NCI-H345 (cell line): ENCODE measurements at places on chromosomes 16 and 17.

- DNase-seq: no peak
Measured at GRCh38 chr16:19295393-19295792, 9.9 kb downstream of the CLEC19A start.

GRCh38 chr16:23071196-23072083, 77.8 kb downstream of the USP31 start:
- DNase-seq: no peak

GRCh38 chr17:57441270-57441600, 184.9 kb downstream of the MSI2 start:
- DNase-seq: no peak

GRCh38 chr16:8967132-8967821, 3.6 kb upstream of the USP7 start:
- no peak for DNase-seq

DNA sequence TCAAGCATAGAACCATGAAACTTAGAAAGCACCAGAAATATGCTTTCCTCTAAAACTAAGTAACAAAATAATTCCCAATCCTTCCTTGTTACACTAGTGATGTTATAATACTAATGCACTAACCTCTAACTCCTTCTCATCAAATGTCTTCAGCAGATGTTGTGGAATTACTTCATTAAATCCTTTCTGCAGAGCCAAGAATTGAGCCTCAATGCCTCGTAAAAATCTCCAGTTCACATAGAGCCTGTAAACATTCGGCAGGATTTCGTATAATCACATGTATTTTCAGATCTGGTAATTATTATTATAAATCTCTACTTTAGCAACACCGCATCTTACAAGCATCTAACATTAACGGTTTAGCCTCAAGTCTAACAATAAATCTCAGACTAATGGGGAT, 44.7 kb downstream of the CEP95 start:
- DNase-seq: no peak

DNA sequence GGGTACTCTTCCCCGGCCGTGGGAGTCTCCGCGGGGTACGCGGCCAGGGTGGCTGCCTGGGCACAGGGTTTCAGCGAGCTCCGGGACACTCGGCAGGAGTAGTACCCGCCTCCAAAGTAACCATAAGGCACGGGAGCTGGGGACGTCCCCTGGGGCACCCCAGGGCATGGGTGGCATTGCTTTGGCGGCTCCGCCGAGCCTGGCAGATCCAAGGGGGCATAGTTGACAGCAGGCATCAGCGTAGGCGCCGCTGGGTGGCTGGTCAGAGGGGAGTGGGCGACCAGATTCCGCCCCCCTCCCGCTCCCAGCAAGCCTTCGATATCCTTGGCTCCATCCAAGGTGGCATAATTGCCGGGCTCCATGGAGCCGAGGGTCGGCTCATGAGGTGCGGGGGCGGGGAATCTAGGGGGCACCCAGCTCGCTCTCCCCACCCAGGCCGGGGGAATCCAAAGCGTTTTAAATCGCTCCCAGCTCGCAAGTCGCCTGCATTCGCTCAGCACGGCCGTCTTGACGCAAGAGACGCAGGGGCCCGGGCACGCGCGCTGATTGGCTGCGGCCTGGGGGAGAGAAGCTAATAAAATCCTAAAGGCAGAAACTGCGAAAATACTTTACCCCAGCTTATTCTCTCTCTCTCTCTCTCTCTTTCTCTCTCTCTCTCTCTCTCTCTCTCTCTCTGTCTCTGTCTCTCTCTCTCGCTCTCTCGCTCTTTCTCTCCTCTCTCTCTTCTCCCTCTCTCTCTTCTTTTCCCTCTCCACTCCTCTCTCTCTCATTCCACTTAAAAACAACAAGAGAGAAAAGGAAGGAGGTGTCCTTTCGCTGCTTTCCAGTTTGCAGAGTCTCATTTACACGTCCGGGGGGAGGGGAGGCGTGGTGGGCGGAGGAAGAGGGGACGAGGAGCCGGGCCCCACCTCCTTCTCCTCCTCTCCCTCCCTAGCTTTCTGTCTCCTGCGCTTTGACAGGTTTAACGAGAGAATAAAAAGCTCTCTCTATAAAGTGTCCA, at the start of gene HOXB13:
Gene HOXB13, minus strand, starts transcription at position 519 of the 1,000 bp plus-strand sequence. Its CDS starts 157 bp downstream, at position 362.
- DNase-seq: peak; percentile 56

DNA sequence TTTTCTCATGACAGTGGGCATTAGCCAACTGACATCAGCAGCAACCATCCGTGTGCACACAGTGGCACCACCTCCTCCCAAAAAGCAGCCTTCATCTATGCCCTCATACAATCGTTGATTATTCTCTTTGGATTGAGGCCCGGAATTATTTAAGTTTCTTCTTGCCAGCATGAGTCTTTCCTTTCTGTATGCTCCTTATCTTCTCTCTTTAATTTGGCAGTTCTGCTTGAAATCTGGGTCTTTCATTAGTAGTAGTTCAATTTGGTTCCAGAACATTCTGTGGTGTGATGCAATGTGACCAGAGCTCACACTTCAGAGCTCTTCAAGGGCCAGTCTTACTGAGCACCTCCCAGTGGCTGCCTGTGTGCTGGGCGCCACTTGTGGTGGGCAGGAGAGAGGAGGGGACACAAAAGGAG, 52.2 kb upstream of the STH start:
- no peak for DNase-seq

DNA sequence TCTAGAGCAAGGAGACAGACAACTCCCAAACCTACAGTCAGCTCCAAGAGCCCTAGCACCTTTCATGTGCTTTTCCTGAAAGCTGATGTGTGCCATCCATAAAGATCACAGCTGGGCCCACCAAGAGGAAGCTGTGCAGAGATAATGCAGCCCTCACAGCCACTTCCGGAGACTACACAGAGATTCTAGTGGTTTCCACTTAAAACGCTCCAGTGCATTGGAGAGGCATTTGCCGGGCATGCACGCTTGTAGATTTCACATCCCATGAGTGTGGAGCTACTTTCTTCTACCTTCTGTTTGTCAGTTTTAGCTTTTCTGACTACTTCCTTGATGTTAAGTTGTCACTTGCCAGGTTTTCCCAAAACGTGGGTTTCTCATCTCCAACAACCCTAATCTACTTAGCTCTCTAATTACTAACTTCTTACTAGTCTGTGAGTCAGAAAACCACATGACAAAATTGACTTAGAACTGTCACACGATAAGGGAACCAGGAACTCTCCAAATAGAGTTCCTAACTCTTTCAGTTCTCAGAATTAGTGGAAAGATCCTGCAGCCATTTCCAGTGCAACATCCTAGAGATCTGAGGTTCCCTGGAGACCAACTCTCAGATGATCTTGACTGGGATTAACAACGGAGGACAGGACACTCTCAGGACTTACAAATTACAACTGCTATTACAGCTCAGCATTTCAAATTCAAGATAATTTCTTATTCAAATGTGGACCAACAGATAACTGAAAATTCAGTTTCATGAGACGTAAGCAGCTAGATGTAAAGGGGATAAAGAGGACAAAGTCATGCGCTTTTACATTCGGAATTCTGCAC, 28.6 kb downstream of the PMP22 start:
- no peak for DNase-seq

GRCh38 chr17:27494192-27495091, 38.2 kb downstream of the KSR1 start:
- DNase-seq: no peak

GRCh38 chr17:43750153-43750552, 8.4 kb downstream of the SOST start:
- no peak for DNase-seq

DNA sequence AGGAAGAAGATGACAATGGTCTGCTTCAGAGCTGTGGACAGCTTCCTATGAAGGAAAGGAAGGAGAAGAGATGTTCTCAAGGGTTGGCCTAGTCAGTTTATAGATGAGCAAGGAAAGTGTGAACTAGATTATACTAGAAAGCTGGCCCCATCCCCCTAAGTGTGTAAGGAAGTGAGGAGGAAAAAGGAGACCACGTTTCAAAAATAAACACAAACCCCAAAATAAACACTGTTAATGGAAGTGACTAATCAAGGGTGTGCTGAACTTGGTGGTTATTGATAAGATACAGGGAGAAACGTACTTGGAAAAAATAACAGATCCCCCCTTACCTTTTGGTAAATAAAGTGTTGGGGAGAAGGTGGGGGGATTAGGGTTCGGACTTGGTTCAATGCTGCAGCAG, 267.1 kb downstream of the SOX9 start:
- no peak for DNase-seq

DNA sequence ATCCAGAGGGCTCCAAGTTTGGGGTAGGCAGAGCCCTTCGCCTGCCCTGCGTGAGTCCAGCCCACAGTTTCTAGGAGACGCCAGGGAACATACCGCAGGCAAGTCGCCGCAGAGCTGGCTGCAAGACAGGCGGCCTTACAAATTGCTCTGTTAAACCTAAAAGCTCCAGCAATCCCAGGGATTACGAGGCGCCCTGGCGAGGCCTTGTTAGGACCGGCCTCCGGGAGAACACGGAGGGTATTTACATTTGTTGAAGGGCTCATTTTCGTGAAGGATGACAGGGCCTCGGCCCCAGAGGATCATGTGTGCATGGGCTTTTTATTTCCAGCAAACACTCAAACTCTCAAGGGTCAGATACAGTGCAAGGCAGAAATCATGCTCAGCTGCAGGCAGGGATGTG, 77.6 kb upstream of the FOXF1 start:
- no peak for DNase-seq

DNA sequence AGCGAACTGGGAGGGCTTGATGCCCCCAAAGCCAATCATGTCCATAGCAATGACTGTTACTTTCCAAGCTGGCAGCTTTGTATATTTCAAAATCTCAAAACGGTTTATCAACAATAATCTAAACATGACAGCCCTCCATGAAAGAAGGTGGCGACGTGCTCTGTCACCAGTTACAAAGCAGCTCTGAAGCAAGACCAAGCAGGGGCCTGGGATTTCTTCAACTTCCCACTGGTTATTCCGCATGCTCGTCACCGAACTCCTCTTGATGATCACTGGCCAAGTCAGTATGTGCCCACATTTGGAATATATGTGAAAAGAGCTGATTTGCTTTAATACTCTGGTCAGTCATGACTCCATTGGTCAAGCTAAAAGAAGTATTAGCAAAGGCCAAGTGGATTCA, 175.6 kb downstream of the VPS53 start:
- DNase-seq: no peak

GRCh38 chr17:38456031-38456815, 28.0 kb downstream of the ARHGAP23 start:
- peak; percentile 59 for DNase-seq

DNA sequence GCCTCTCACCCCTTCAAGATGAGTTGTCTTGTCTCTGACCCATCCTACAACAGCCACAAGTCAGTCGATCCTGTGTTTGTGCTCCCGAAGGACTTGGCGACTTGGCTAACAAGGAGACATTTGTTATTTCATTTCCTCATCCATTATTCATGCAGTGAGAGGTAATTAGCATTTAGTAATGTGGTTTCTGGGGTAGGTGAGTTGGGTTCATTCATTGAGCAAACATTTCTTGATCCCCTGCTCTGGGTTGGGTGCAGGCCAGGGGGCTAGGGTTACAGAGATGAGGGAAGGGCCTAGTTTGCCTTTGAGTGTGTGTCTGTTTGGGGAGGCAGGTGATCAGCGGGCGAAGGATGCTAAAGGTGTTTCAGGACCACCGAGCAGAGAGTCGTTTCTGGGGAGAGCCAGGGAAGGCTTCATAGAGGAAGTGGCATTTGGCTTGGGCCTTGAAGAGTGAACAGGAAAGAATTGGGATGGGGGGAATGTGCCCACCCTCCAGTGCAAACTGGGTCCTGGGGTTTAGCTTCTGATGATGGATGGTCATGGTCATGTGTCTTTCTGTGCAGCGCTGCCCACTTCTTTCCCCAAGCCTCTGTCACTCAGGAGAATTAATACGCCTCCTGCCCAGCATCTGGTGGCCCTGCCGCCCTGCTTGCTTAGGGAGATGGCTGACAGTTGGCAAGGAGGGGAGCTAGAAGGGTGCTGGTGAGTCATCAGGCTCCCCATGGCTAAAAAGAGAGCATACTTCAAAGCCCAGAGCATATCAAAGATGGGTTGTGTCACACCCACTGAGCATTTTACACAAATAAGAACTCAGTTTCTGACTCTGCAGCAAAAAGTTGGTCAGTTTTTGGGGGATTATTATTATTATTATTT, 38.5 kb downstream of the MSI2 start:
- peak; percentile 94 for DNase-seq

GRCh38 chr16:2280981-2281542, 13.1 kb upstream of the RNPS1 start:
- no peak for DNase-seq

GRCh38 chr17:80397034-80397387, 18.0 kb upstream of the ENDOV start:
- DNase-seq: no peak

GRCh38 chr16:86191663-86192062, 292.7 kb downstream of the IRF8 start:
- no peak for DNase-seq

GRCh38 chr17:17710728-17711541, 29.7 kb downstream of the RAI1 start:
- no peak for DNase-seq

DNA sequence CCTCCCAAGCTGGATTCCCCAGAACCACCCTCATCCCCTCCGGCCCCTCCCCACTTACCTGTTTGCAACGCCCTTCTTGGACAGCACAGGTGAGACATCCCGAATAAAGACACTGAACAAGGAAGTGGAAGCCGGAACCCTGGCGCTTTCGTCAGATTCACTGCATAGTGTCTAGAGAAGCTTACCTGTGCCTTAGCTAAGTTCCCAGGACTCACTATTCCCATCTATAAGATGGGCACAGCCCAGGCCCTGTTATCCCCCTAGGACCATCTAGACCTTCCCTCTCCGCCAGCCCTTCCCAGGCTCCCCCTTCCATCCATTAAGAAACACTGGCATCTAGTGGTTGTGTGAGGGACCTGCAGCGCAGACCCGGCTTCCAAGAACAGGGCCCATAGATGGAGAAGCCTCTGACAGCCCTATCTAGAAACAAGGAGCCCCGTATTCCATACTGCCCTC, 26.9 kb upstream of the RPL38 start:
- DNase-seq: peak; percentile 80

DNA sequence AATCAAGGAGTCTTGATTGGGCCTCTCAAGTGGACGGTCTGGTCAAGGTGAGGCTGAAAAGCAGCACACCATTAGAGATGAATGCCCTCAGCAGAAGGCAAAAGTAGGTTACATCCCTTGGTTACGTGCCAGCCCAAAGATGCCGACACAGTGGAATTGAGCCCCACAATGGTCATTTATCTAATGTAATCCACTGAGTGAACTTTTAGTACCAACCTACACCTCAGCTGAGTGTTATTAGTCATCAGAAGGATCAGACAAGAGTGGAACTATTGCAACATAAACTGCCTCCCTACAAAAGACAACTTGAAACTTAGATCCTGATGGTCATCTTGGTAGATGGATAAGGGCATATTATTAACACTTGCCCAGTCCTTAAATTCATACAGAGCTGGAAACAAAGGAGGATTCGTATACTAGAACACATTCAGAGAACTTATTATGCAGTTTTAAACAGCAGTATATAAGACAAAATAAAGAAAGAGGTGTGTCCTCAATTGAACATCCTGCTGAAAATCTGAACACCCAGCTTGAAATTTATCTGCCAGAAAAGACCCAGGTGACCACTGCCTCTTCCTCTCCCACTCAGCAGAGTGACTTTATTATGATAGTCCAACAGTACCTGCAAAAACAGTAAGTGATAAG, 2.8 kb downstream of the DCUN1D3 start:
- no peak for DNase-seq
